Mammary epithelial cell (primary cell): ENCODE measurements at places on chromosomes 11 and 22. TPM values are rescaled to one million over a fixed set of nuclear protein-coding genes. Genes with fewer than 3 reads are reported as not detected.

The BRD1 gene
- 26.9 and 31.4 TPM in 2 replicates for total RNA-seq

The CENPM gene
- 0.50 TPM for total RNA-seq

The STK33 gene
- total RNA-seq = not detected in 2 replicates

The TIMM10 gene
- 24.8 TPM for total RNA-seq

GRCh38 chr11:5831196-5831829 lies 10.4 kb downstream of the OR52E6 start:
- peak; percentile 3 for DNase-seq

DNA sequence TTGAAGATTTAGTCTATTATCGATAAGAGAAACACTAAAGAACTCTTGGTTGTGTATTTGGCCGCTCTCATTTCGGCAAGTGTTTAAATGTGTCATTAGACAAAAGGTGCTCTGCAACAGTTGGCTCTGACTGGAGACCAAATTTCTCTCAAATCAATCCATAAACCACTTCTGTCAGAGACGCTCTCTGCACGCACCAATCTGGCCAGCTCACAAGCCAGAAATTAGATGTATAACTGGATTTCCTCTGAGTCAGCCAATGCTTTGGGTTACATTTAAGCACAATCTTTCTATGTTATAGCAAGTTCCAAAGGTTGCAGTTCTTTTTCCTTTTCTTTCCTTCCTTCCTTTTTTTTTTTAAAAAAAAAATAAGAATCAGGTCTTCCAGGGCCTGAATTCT lies 17.6 kb upstream of the PARVA start:
- no peak for DNase-seq

GRCh38 chr11:43931717-43932039 lies 10.8 kb upstream of the C11orf96 start:
- no peak for DNase-seq

DNA sequence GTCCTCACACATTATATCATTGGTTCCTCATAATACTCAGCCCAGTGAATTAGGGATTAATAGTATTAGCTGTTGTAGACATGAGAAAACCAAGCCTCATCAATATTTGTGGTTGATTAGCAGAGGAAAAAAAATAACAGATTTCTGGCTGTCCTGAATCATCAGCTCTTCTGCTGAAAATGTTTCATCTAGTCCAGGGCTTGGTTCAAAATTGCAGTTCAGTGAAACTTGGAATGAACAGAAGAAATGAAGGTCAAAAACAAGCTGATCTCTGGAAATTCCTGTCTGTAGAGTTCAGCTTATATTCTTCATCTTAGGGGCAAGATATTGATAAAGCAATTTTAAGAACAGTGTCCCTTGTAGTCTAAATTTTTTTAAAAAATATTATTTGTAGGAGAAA lies 361.1 kb upstream of the CCDC179 start:
- no peak for DNase-seq

DNA sequence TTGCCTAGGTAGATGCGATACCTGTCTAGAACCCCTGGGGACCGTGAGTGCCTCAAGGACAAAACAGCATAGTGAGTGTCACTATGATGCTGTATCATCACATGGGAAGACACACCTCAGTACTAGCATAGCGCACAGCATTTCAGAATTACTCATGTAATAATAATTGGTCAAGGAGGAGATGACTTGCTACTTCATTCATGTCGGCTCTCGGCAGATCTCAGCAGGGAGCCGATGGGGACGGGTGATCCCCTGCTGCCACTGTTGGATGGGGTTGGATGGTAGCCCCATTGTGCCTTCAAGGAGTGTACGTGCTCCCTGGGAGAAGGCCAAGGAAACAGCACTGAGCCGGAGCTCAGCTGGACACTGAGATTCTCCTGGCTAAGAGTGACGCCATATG lies 186.9 kb downstream of the EFCAB6 start:
- no peak for DNase-seq

GRCh38 chr11:662689-663274 lies 25.7 kb downstream of the DRD4 start:
- DNase-seq = peak; percentile 35
